Renal cortical epithelial cell (primary cell): ENCODE measurements at places on chromosomes 1 and 21. TPM values are rescaled to one million over a fixed set of nuclear protein-coding genes. Genes with fewer than 3 reads are reported as not detected.

DNA sequence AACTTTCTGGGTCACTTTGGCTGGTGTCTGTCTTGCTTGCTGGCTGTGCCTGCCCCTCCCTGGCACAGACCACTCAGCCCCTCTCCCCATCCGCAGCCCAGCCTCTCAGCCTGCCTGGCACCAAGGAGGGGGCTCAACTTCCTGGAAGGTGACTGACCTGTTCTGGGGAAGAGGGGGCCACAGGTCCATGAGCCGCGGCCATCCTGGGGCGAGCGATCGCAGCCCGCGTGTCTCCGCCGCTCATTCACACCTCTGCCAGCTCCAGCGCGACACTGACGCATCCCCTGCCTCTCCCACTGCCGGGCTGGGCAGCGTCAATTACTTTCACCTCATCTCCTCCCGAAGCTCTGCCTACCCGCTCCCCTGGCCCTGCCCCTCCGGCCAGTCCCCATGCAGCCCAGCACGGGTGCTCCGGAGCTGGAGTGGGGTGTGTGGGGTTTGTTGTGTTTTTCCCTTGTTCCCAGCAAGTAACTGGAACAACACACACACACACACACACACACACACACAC, 14.3 kb downstream of the SLC6A9 start:
- DNase-seq: no peak

GRCh38 chr1:65491472-65491871, 71.0 kb downstream of the LEPR start:
- no peak for DNase-seq

KCNT2 gene
- total RNA-seq: 1.0 and 1.6 TPM in 2 replicates

LIN28A gene
- not detected in 2 replicates for total RNA-seq
